ENCODE measurements at places on chromosomes 4 and X.

- DNase-seq: no peak
Observed at GRCh38 chr4:5079581-5079980, 28.3 kb downstream of the STK32B start.

GRCh38 chrX:18753631-18754030 is 46.2 kb downstream of the PPEF1 start:
- DNase-seq: no peak

- DNase-seq: no peak
Observed at GRCh38 chr4:169084954-169085353, 74.9 kb upstream of the CBR4 start.

GRCh38 chr4:136909626-136910025 is 622.7 kb downstream of the PCDH18 start:
- DNase-seq: no peak

DNA sequence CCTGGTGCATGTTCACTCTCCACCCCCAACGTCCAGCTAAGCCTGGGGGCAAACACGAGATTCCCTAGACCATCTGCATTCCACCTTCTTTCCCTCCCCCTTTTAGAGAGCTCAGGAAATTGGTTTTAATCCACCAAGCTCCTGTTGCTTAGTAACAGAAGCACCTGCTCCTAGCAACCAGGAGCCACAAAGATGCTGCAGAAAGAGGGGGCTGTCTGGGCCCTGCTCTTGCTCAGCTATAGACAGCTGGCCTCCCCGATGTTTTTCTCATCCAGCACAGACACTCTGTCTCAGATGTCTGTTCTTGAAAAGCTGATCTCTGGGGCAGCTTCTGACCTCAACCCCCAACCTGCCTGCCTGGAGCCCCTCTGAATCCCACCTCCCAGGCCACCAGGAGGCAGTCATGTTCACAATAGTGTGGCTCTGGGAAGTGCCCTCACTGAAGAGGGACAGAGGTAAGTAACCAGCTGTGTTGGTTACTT is 71.5 kb downstream of the SLC16A2 start:
- DNase-seq: no peak

DNA sequence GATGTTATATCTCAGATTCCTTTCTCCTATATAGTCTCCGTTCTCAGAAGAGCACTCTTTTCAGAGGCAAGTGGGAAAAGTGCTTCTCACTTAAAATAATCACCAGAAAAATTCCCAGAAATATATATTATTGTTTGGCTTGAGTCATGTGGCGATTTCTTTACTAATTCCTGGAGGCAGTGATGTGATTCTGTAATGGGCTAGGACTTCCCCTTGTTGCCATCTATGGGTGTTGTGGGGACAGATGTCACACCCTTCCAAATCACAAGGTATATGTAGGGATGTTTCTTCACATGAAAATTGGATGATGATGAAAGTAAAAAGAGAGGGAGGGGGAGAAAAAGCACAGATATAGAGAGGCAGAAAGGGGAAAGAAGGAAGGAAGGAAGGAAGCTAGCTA is 553.4 kb downstream of the PPP4R3C start:
- DNase-seq: no peak

DNA sequence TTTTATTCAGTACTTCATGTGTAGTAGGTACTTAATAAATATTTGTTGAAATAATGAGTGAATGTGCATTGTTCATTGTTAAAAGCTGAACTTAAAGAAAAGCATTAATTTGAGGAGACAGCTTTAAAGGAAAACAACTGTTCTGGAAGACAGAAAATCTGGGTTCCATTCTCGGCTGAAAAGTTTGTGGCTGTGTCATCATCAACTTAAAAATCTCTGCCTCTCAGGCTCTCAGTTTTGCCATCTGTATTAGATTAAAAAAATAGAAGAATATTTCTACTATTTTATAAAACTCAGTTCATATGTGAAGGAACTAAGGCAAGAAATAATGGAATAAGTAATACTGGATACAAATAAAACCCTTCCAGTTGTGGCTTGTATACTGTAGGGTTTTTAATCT is 62.5 kb downstream of the FSTL5 start:
- no peak for DNase-seq

DNA sequence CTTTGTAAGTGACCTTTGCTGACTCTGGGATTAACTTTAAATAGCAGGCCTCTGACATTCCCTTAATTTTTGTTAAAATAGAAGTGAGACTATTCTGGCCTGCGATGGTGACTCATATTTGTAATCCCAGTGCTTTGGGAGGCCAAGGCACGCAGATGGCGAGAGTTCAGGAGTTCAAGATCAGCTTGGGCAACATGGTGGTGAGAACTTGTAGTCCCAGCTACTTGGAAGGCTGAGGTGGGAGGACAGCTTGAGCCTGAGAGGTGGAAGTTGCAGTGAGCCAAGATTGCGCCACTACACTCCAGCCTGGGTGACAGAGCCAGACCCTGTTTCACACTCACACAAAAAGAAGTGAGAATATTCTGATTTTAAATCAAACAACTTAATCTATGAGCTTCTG is 27.3 kb downstream of the ZNF330 start:
- DNase-seq: no peak

DNA sequence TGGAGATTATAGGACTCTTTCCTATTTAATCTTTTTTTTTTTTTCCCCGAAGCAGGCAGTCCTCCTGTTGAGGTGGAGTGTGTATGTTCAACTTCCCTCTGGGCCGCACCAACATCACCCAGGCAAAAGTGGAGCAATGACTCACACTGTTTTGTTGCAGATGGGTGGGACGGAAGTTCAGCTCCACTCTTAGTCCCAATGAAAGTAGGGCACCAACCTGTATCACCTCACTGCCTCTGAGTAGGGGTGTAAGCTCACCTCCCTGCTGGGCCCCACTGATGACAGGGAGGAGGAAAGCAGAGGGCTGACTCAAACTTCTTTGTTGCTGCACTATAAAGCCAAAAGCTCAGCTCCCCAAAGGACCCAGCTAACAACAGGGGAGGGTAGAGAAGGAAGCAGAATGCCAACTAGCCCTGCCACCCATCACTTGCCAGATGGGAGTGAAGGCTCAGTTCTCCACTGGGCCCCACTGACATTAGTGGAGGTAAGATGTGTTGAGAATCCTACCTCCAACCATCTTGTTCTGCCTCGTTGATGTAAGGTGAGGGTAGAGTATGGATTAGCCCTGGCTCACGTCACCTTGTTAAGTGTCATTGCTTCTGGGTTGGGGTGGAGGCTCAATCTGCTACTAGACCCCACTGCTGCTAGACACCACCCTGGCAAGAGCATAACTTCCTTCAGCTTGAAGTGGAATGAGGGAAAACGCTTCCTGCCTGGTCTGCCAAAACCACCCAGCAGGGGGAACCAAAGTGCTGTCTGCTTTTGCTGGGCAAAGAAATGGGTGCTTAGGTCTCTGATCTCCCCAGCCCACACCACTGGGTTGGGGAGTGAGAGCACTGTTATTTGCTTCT is 14.1 kb downstream of the RPS6KA3 start:
- peak; percentile 56 for DNase-seq

DNA sequence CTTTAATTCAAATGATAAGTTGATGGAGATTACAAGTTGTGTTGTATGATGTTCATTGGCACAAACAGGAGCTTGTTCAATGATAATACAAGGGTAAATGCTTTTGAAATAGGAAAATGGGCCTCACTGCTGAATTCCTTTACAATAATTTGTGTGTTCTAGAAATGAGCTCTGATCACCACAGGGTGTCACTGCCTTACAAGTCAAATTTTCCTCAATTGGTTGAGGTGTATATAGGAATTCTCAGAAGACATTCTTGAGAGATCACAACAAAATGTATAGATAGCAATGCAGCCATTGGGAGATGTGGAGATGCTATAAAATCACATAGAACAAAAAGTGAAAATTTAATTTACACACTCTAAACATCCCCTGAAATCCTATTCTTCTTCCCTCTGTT is 49.6 kb downstream of the KLF8 start:
- DNase-seq: no peak

DNA sequence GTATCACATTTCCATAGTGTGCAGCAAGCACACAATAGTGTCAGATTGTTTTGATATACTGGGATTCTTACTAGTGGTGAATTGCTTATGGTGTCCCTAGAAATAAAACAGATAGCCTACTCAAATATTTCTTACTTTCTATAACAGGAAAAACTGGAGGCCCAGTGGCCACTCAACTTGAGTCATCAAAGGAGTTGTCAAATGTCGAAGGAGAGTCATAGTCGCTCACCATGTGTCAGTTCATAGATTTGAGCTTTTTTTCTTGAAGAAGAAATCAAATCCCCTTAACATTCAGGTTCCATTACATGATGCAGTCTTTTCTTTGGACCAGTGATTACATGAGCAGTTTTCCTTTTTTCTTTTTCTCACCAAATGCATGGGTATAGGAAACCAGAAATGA is 1271.0 kb downstream of the RAPGEF2 start:
- no peak for DNase-seq

DNA sequence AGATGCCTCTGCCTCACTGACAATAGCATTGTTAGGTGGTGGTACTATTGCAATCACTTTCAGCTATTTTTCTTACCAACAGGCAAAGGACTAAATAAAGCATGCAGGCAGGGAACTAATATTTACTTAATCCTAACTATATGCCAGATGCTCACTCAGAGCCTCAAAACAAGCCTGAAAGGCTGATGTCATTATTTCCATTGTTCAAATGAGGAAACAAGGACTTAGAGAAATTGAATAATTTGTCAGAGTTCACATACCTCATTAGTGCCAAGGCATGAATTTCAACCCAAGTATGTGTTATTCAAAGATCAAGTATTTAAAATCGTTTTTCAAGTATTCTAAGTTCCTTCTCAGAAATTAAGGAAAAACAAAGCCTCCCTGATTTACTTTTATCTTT is 374.9 kb upstream of the TECRL start:
- no peak for DNase-seq

GRCh38 chrX:3757510-3758025 is 44.1 kb upstream of the PRKX start:
- no peak for DNase-seq

- DNase-seq: no peak
Observed at GRCh38 chr4:6230502-6230785, 30.1 kb upstream of the JAKMIP1 start.

- no peak for DNase-seq
Observed at GRCh38 chr4:7134737-7135388, 57.5 kb upstream of the SORCS2 start.

DNA sequence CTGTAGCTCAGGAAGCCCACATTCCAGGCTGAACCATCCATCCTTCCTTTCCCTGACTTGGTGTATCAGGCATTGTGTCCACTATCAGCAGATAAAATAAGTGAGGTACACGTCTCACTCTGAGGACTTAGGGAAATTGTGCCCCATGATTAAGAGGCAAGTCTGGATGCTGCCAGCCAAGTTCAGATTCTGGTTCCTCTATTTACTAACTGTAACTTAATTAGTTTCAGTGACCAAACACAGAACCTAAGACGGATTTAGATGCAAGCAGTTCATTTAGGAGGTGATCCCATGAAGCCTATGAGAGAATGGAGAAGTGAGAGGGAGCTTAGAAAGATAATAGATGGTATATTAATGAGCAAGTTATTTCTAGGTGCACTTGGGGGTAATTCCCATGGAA is 56.6 kb upstream of the PACRGL start:
- DNase-seq: no peak

DNA sequence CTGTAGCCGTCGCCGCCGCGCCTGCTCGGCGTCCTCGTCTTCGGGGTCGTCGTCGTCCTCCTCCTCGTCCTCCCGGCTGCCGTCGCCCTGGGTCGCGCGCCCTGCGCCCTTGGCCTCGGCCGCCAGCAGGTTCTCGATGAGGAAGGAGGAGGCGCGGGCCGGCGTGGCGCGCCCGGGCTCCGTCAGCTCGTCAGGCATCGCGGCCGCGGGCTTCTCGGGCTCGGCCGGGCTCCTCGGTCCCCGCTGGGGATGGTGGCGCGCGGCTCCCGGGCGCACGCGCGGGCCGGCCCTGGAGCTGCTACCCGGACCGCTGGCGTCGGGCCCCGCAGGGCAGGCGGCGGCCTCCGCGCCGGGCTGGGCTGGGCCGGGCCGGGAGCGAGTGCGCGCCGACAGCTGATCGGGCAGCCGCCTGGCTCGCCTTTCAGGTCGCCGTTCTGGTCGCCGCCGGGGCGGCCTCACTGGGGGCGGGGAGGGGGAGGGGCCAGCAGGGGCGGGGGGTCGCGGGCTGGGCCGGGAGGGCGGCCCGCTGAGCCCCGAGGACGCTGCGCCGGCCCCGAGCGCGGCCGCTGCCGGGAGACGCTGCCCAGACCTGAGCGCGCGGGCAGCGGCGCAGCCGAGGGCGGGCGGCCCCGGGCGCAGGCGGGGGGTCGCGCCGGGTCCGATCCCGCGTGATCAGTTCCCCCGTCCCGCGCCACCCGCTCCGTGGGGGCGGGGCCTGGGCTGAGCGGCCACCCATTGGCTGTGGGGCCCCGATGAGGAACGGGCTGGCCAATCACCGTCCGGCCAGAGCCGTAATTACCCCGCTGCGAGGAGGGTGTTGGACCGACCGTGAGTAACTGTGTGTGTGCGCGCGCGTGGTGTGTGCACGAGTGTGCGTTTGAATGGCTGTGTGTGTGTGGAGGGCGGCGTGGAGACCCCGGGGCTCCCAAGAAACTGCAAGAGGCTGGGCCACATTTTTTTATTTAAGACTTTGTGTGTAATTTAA is at the start of gene HMX1:
HMX1 (minus strand) TSS at position 423 of the 985 bp plus-strand sequence; CDS start at position 198, 225 bp downstream.
- DNase-seq: no peak

DNA sequence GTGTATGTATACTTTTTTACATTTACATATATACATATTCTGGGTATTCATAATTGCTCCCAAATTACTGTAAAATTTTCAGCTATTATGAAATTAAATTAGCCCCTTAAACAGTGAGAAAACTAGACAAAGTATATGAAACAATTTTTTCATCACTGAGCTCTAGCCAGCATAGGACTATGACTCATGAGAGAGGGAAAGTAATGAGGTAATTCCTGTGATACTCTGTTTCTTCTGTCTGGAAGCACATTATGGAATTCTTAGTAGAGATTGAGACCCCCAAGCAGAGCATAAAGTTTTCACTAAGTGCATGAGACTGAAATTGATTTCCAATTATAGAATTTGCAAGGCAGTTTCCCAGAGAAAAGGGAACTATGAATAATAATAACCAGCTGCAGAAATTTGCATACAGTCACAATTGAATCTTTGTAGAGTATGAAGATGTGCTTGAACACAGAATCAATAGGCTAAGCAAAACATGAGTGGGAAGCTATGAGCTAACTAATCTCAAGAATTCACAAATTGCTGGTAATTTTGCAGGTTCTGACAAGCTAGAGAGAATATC is 779.3 kb downstream of the ARAP2 start:
- no peak for DNase-seq

DNA sequence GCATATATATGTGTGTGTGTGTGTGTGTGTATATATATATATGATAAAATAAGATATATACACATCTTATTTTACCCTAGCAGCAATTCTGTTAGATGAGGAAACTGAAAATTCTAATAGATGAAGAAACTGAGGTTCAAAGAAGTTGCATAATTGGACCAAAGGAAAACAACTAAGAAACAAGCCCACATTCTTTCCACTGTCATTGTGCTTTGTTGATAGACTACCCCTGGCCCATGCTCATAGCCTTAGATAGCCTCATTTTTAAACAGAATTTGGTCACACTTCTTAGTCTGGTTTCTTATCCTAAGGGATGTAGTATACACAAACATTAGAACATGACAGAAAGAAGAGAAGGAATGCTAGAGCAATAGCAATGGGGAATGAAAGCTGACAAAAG is 138.8 kb downstream of the NDST3 start:
- DNase-seq: no peak

GRCh38 chr4:108890484-108890881 is 127.6 kb upstream of the ETNPPL start:
- no peak for DNase-seq

GRCh38 chr4:181752516-181752915 is 490.7 kb upstream of the TENM3 start:
- no peak for DNase-seq
